ENCODE measurements at places on chromosomes 5 and 9.
A peak's percentile ranks its signal among the peaks of the same experiment; 100 is the strongest.

- DNase-seq = no peak
Observed at GRCh38 chr5:126354858-126355731, 68.1 kb upstream of the GRAMD2B start.

- DNase-seq = no peak
Observed at GRCh38 chr5:123790226-123790625, 278.2 kb downstream of the CSNK1G3 start.

DNA sequence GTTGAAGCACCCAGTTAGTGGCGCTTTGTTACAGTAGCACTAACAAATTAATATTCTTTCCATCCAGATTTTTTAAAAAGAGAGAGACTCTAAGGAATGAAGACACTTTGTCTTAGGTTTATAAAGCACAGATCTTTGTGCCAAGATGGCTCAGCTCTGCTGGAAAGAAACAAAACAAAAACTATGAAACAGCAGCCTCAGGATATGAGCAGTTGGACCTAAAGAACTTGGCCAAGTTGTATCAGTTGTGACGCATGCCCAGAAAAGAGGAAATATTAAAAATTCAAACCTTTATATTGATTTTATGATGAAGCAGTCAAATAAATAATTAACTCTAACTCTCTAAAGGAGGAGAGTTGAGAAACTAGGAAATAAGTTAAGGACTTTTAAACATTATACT lies 427.2 kb downstream of the SPOCK1 start:
- DNase-seq = no peak

GRCh38 chr5:36305571-36306326 lies 4.0 kb upstream of the RANBP3L start:
- DNase-seq = peak; percentile 45

- no peak for DNase-seq
Observed at GRCh38 chr5:36944607-36945225, 68.1 kb downstream of the NIPBL start.

DNA sequence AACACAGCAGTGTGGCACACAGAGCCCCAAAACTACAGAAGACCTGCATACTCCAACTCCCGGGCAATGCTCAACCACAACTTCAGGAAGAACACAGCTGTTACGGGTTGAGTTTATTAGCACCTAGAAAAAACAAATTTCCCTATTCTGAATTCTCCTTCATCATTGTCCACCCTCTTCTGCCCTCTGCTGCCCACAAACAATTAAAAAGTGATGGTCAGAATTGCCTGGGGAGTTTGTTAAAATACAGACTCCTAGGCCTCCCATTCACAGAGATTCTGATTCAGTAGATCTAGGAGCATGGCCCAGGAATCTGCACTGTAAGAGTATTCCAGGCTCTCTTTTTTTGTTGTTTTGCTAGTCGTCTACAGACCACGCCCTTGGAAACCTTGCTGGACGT lies 310.6 kb downstream of the NDUFS4 start:
- no peak for DNase-seq

GRCh38 chr9:8053501-8053900 lies 253.9 kb upstream of the DMAC1 start:
- DNase-seq = no peak

DNA sequence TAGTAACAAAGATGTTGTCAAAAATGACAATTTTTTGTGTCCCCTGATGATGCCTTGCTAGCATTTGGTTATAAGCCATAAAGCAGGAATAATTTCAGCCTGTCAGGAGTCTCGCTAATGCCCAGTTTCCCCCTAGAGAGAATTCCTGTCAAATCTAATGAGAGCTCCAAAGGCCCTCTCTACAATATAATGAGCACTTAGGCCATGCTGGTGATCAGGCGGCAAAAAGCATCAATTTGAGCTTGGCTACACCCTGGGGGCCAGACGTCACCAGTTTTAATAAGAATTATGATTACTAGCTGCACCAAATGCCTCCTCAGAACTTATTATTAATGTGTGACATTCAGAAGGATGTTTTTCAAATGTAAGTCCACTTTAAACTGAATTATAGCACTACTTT lies 6.1 kb downstream of the TLE1 start:
- no peak for DNase-seq

- no peak for DNase-seq
Observed at GRCh38 chr9:126471084-126471624, 142.6 kb upstream of the LMX1B start.

GRCh38 chr5:96470785-96471184 lies 37.7 kb upstream of the PCSK1 start:
- no peak for DNase-seq
